ENCODE measurements at places on chromosomes 12 and 14.

DNA sequence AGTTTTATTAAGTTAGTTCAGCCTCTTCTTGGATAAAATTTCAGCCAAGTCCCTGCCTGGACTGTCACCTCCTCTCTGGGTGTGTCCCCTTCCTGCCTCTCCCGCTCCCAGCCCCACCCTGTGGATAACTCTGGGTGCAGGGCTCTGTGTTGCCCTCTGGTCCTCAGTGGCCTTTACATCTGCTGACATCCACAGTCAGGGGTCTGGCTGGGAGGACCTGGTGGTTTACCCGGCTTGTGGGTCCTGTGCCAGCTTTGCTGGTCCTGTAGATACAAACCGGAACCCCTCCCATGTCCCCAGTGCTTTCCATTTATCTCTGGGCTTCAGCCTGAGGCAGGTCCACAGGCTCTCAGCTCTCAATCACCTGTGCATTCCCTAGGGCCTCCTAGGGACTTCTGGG lies 28.9 kb upstream of the PLEKHG3 start:
- DNase-seq, result no peak

DNA sequence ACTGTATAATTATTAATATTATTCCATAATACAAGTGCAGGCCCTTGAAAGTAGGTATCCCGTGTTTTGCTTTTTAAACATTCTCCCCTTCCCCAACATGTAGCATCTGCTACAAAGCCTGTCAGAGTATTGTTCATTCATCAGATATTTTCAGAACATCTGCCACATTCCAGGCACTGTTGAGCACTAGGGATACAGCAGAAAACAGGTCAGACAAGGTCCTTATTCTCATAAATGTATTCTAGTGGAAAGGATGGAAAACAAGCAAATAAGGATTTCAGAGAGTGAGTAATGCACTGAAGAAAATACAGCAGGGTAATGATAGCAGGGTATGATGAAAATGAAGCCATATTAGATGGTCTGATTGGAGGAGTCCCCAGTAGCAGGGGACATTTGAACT lies 3.8 kb downstream of the ERP29 start:
- DNase-seq, result no peak

GRCh38 chr12:122843455-122843854 lies 8.2 kb downstream of the HIP1R start:
- DNase-seq, result no peak

- no peak for DNase-seq
Observed at GRCh38 chr12:48947727-48948126, 9.6 kb downstream of the ARF3 start.

DNA sequence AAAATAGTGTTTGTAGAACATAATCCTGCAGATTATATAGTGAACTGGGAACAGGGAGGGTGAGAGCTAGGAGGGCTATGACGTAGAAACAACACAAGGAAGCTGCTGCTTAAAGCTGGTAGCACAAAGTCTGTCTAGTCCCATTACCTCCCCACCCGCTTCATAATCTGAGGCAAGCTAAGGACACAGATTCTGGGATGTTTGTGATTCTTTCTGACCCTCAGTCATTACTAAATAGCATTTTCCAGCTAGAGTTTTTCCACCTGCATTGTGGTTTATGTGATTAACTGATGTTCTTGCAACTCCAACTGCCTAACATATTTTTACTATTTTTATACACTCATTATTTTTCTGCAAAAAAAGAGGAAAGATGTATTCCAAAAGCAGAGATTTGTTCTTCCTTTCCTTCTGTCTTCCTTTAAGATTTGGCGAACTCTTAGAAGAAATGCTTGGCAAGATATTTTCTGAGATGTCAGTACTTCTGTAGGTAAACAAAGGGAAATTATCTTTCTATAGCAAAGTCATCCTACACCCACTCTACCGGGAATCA lies 293.2 kb upstream of the FAR2 start:
- no peak for DNase-seq

- DNase-seq, result peak; percentile 24
Observed at GRCh38 chr12:49410818-49411217, 43.6 kb downstream of the SPATS2 start.

- DNase-seq, result no peak
Observed at GRCh38 chr12:7076493-7076892, 15.8 kb downstream of the C1R start.

DNA sequence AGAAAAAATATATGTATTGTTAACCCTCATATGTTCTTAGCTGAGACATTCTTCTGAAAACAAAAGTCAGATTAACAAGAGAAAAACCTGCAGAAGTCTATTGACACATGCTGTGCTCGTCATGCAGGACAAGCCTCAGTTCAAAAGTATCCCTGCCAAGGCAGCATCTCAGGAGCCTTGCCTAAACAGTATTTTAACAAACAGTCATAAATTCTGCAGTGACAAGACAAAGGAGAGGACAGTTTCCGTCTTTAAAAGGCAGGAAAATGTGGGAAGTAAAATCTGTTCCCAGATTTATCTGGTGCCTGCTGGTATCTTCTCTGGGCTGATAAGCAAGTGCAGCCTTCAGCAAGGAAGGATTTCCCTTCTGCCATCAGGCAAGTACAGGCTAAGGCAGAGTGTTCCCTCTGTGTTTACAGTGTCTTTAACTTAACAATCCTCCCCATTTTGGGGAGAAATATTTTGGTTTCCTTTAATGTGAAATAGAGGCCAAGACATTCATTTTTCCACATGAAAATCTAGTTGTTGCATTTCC lies 480.2 kb upstream of the CCDC196 start:
- no peak for DNase-seq
